ENCODE measurements at places on chromosomes 7 and 10. TPM values are rescaled to one million over a fixed set of nuclear protein-coding genes. Genes with fewer than 3 reads are reported as not detected.

The SEC24C gene
- 119 TPM for total RNA-seq

The FAM221A gene
- 6.7 TPM for total RNA-seq

The HOXA11 gene
- not detected for total RNA-seq

The PRF1 gene
- 67.7 TPM for total RNA-seq

The TAS2R39 gene
- total RNA-seq, result not detected

The AP4M1 gene
- 12.2 TPM for total RNA-seq

DNA sequence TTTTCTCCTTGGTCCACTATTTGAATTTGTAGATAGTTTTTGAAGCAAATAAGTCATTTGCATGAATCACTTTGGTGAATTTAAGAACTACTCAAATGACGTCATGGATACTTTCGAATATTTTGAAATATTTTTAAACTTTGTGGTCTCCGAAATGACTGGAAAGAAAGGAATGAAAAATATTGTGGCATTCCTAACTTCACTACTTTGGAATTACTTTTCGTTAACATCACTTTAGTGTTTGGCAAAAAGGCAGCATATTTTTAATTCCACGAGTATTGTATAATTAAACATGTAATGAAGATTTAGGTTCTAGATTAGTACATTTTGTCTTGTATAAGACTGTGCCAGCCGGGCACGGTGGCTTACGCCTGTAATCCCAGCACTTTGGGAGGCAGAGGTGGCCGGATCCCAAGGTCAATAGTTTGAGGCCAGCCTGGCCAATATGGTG is 35.3 kb upstream of the ZRANB1 start:
- peaks cover 7% of the 10 kb centered on the region for H3K4me1 ChIP-seq
- DNase-seq, result no peak
- no peak overlapping the region for H3K4me3 ChIP-seq

DNA sequence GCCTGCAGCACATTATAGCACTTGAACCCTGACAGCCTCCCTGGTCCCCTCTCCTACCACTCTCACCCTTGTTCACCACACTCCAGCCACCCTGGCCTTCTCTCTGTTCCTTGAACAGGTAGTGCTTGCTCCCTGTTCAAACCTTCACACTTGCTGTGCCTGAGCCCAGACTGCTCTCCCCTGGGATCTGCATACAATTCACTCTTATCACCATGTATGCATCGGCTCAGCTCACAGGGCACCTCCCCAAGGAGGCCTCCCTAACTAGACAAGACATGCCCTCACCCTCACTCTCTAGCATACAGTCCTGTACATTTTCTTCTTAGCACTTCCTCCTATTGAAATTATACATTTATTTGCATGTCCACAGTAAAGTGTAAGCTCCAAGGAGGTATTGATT is 59.3 kb downstream of the FAM13C start:
- no peaks in the 10 kb centered on the region for H3K4me1 ChIP-seq
- no peak overlapping the region for H3K27ac ChIP-seq
- no peak for DNase-seq
- H3K36me3 ChIP-seq, result no peaks in the 10 kb centered on the region
- no peaks in the 10 kb centered on the region for H3K27me3 ChIP-seq

DNA sequence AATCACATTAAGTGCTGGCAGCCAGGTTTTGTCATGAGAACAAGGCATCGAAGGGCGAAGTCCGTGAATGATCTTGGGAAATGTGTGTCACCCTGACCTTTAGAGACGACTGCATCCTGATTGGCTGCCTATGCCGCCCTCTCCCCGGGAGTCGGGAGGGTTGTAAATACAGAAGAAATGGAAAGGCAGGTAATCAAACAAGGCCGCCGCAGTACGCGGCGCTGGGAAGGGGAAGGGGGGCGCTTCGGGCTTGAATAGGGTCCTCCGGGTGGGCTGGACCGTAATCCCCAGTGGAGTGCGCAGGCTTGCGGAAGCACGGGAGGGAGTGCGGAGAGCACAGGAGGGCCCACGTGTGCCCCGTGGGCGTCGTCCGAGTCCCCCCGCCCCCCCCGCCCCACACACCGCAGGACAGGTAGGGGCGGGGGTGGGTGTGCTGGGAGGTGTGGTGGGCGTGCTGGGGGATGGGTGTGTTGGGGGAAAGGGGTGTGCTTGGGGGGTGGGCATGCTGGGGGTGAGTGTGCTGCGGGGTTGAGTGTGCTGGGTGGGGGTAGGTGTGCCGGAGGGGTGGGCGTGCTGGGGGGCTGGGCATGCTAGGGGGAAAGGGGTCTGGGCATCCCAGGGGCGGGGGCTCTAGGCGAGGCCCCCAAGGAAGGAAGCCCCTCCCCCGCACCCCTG is 169.4 kb downstream of the ARHGAP12 start:
- H3K36me3 ChIP-seq, result no peaks in the 10 kb centered on the region
- H3K4me3 ChIP-seq, result peak overlapping the region; percentile 97
- peaks cover 13% of the 10 kb centered on the region for H3K4me1 ChIP-seq
- peak; percentile 33 for DNase-seq
- H3K27me3 ChIP-seq, result no peaks in the 10 kb centered on the region

- DNase-seq, result no peak
- peaks cover 3% of the 10 kb centered on the region for H3K36me3 ChIP-seq
- no peaks in the 10 kb centered on the region for H3K27me3 ChIP-seq
- peaks cover 7% of the 10 kb centered on the region for H3K4me1 ChIP-seq
These were observed 94.2 kb upstream of the GJD4 start for GRCh38 chr10:35510891-35511290.

DNA sequence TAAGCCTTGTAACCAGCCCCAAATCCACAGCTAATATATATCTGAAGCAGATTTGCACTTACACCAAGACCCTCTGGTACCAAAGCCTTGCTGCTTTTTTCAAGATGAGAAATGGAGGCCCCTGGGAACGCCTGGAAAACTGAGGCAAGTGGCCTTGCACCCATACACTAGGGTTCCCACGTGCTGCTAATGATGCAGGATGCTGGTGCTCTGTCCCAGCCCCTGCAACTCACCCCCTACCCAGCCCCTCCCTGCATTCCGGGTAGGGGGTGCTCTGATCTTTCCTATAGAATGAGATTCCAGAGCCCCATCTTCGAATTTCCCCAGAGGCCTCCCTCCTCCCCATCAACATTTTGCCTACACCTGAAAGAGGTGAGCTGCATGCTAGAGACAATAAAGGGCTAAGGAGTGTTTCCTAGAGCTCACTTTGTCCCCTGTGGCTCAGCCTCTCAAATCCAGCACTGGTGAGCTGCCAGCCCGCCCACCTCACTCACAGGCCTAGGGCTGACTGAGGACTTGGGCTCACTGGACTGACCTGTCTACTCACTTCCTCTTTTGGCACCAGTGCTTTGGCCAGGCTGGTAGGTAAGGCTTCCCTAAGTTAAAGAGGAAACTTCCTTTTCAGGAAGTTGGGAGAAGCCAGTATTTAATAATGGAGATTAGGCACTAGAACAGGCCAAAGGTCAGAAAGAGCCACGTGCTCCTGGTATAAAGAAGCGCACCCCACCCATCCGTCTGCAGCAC is 9.8 kb downstream of the RBP4 start:
- DNase-seq, result no peak
- H3K27ac ChIP-seq, result no peak overlapping the region
- H3K36me3 ChIP-seq, result no peaks in the 10 kb centered on the region

DNA sequence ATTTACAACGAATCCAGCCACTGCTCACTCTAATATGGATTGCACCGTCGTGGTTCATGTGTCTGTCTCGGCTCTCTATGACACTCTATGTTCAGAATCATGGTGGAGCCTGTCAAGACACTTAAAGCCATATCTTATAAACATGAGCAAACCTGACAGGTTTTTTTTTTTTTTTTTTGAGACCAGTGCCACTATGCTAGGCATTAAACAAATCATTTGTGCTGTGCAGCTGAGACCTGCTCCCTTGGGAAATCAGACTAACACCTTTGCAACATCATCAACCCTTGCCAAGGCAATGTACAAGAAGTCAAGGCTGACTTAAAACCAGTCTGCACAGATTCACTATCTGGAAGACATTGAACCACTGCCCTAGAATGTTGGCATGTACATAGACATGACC is 181.2 kb upstream of the ANK3 start:
- H3K4me3 ChIP-seq, result peak overlapping the region; percentile 39
- DNase-seq, result no peak
- no peak overlapping the region for H3K27ac ChIP-seq
- H3K27me3 ChIP-seq, result no peaks in the 10 kb centered on the region
- peaks cover 22% of the 10 kb centered on the region for H3K36me3 ChIP-seq

DNA sequence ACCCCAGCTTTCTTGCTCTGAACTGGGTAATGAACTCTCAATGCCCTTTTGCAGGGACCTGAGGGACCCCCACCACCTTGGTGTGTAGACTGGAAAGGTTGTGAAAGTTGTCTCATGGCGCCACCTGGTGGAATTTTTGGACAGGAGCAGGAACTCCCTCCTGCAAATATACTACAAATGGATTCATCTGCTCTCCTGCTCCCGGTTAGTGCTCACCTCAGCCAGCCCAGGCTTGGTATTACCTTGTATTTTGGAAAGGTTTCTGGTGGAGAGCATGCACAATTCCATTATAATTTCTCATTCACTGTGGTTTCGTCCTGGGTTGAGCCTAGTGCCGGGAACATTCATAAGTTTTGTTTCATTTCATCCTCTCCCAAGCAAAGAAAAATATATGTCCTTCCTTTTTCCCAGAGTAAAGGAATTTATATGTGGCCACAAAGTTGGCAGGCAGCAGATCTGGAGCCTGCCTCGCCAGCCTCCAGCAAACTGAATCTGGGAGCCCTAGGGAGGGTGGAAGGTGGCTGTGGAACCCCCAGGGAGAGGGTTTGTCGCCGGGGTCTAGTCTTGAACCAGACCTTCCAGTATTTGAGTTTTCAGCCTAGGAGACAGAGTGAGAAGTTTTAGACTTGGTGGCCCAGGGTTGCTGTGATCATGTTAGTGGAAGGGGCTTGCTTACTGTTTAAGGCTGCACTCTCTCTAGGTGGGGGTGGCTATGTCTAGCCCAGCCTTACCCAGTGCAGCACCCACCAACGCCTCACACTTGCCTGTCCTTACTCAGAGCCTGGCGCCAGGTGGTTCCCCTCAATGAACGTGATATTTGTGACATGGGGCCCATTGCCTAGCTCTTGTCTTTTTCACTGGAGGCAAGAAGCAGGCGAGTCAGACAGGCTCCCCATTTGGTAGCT is 9.5 kb downstream of the FAM241B start:
- peaks cover 3% of the 10 kb centered on the region for H3K27me3 ChIP-seq
- peak; percentile 55 for DNase-seq
- no peaks in the 10 kb centered on the region for H3K36me3 ChIP-seq
- no peak overlapping the region for H3K4me3 ChIP-seq

- H3K27me3 ChIP-seq, result no peaks in the 10 kb centered on the region
- peaks cover 45% of the 10 kb centered on the region for H3K36me3 ChIP-seq
- H3K4me1 ChIP-seq, result peaks cover 18% of the 10 kb centered on the region
- DNase-seq, result no peak
These were observed 9.8 kb downstream of the LARP4B start for GRCh38 chr10:921471-922414.

- no peak for DNase-seq
- no peak overlapping the region for H3K4me3 ChIP-seq
- H3K36me3 ChIP-seq, result peaks cover 54% of the 10 kb centered on the region
- H3K27ac ChIP-seq, result peak overlapping the region; percentile 15
These were observed 5.5 kb downstream of the ANXA11 start for GRCh38 chr10:80199828-80200227.

DNA sequence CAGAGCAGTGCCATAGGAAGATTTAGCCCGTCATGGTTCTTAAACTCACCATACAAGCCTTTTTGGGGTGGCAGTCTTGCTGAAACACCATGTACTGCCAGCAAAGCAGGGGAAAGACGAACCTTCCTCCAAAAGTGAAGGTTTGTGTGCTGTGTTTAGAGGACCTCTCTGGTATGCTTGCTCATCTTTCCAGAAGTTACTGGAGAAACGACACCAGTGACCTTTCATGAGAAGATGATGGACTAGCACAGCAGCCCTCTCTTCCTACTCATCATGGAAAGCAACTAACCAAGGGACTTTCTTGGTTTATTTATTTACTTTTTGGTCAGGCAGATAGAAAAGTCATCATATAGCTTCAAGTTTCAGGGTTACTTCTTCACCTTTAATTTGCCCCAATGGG is 247.4 kb downstream of the PTEN start:
- peaks cover 12% of the 10 kb centered on the region for H3K27me3 ChIP-seq
- H3K36me3 ChIP-seq, result no peaks in the 10 kb centered on the region
- DNase-seq, result no peak
- peaks cover 45% of the 10 kb centered on the region for H3K4me1 ChIP-seq
- no peak overlapping the region for H3K27ac ChIP-seq

DNA sequence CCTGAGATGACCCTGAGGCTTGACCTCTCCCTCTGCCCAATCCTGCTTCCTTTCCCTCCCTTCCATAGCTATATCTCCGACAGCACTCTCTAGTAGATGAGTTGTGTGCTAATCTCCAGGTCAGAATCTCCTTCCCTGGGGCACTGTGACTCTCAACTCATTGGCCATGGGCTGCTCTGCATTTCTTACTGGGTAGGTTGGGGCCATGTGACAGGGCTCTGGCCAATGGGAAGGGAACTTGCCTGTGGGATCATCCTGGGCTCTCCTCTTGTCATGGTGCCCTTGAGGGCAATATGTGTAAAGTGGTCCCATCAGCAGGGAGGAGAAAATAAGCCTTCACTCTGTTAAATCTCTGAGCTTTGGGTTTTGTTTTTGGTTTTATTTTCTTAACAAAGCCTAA is 80.1 kb upstream of the ANKRD1 start:
- no peak overlapping the region for H3K4me3 ChIP-seq
- no peak overlapping the region for H3K27ac ChIP-seq
- peaks cover 29% of the 10 kb centered on the region for H3K27me3 ChIP-seq
- peaks cover 9% of the 10 kb centered on the region for H3K4me1 ChIP-seq
- H3K36me3 ChIP-seq, result no peaks in the 10 kb centered on the region
- no peak for DNase-seq

DNA sequence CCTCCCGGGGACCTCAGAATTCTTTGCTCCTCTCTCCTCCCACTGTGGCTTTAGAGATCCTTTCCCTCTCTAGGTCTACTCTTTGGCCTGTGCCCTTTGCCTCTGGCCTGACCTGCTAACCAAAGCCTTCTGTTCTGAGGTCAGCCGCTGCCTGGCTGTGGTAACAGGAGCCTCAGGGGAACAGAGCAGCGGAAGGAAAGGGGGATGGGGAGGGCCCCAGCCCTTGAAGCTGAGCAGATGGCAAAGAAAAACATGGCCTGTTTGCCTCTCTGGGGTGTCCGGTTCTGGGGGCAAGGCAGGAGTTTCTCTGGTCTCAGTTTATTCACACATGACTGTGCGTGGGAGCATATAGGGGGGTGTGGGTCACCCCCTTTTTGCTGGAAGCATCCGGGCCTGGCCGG is 28.2 kb downstream of the COL26A1 start:
- H3K4me1 ChIP-seq, result peaks cover 13% of the 10 kb centered on the region
- peaks cover 3% of the 10 kb centered on the region for H3K27me3 ChIP-seq
- DNase-seq, result peak; percentile 33
- H3K36me3 ChIP-seq, result no peaks in the 10 kb centered on the region
- H3K27ac ChIP-seq, result peak overlapping the region; percentile 68

- no peak overlapping the region for H3K27ac ChIP-seq
- DNase-seq, result no peak
- no peak overlapping the region for H3K4me3 ChIP-seq
- no peaks in the 10 kb centered on the region for H3K36me3 ChIP-seq
These were observed 17.5 kb upstream of the CPVL start for GRCh38 chr7:29163854-29164253.

DNA sequence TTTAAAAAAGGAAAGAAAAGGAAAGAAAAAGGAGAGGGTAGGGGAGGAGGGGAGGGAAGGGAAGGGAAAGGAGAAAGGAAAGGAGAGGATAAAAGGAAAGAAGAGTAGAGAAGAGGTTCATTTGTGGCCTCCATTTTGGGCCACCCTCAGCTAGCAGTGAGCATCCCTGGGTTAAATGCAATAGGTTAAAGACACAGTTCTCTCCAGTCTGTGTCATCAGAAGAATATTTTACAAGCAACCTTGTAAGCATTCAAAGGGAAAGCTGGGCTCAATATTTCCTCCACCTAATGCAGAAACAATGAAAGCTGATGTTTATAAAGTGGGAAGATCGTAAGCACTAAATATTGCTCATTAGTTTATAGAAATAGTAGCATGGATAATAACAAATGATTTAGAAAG is 219.1 kb upstream of the PITRM1 start:
- DNase-seq, result no peak
- no peak overlapping the region for H3K27ac ChIP-seq
- H3K4me3 ChIP-seq, result no peak overlapping the region
- H3K27me3 ChIP-seq, result peaks cover 32% of the 10 kb centered on the region

Measured in activated T-helper 2 cell treated with anti-CD3 and anti-CD28 coated beads, Interferon-gamma antibody, Interleukin-2, Interleukin-4, amounts not matched to agents 10 μg/mL and 5 μg/mL and 100 μg/mL, durations not matched to agents 14 hours and 24 hours and 36 hours (primary cell).